Aorta (tissue), 5 donors: ENCODE measurements at places on chromosomes 1 and 21.
A peak's percentile ranks its signal among the peaks of the same experiment; 100 is the strongest.

DNA sequence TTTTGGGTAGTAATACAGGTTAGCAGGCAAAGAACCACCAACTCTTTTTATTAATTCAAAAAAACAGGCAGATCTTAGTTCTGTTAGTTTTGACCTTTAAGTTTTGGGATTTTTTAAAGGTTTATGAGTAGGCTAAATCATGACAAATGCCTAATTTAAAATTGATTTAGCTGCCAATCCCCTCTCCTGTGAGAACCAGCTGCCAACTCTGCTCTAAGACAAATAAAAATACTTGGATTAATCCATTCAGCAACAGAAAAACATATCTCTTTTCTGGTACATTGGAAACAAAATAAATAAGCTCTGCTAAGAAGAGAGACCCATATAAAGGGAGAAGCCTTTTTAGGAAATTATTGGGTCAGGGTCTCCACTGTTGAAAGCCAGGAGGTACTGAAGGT lies 160.8 kb downstream of the NTMT2 start:
- no peak for DNase-seq

GRCh38 chr1:184860535-184860934 lies 105.9 kb upstream of the EDEM3 start:
- DNase-seq: no peak

DNA sequence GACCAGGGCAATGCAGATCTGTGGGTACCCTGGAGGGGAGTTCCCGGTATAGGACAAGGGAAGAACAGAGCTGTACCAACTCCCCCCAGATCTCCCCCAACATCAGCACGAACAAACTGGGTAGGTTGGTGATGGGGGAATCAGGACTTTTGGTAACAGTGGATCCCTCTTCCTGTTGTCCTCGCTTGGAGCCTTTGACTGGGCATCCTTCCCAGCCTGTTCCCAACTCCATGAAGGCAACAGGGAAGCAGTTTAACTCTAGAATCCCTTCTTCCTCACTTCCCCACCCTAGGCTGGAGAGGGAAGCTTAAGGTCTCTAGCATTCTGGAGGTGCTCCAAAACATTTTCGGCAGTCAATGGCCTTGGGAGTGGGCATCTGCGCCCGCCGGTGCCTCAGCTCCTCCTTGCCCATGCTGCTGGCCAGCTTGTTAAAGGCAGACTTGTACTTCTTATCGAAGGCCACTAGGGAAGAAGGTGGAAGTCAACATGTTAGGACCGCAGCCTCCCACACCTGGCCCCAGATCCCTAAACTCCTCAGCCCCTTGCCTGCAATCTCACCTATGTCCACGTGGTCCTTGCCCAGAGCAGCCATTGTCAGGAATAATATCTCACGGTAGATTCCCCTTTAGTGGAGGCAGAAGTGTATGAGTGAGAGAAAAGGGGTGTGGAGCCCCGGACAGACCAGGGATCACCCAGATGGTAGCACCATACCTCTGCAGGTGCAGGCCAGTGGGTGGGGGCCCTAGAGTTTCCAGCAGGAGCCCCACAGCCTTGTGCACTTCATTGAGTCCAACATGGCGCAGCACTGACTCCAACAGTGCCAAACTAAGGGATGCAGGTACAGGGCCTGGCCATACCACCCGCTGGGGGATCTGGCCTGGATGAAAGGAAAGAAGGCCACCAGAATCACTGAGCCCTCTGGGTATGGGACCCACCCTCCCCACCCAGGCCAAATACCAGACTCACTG lies 7.5 kb upstream of the GATAD2B start:
- no peak for DNase-seq

DNA sequence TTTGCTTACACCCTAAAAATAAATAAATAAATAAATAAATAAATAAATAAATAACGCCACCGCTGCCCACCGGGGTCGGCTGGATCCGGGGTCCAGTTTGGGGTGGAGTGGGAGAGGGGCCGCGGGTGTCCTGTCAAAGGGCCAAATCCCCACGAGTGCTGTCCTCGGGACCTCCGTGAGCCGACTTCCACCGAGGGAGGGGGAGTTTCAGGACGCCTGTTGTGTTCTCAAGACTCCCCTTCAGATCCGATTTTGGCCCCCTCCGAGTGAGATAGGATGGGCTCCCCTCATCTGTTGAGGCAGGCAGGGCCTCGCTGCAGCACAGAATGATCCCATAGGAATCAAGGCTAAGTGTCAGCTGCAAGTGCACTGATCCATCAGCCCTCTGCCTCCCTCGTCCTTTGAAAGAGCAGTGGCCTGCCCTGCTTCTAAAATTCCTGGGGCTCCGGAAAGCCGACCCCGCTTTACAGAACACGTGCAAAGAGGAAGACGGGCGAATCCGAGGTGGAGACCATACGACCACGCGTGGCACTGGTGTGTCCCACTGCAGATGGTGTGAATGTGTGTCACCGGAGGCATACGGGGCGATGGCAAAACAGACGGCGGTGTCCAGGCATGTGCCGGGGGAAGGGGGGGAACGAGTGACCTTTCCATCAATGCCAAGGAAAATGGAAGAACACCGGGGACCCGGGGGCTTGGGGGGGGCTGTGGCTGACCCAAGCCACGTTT lies 3880.5 kb downstream of the SRGAP2C start:
- peak; percentile 61 for DNase-seq

DNA sequence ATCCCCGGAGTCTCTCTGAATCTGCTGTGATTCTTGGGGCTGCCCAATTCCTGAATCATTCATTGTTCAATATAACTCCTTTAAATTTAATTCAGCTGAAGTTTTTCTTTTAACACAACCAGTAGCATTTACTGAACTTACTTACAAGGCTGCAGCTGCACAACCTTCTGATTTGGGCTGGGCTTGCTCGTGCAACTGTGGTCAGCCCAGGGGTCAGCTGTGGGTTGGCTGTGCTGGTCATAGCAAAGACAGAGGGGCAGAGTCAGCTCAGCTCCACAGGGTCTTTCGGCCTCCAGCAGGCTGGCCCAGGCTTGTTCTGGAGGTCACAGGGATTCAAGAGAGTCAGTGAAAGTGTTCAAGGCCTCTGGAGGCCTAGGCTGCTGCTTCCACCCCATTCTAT lies 186.1 kb downstream of the MATN1 start:
- no peak for DNase-seq

GRCh38 chr1:248140846-248141245 lies 4.1 kb upstream of the OR2M5 start:
- no peak for DNase-seq

DNA sequence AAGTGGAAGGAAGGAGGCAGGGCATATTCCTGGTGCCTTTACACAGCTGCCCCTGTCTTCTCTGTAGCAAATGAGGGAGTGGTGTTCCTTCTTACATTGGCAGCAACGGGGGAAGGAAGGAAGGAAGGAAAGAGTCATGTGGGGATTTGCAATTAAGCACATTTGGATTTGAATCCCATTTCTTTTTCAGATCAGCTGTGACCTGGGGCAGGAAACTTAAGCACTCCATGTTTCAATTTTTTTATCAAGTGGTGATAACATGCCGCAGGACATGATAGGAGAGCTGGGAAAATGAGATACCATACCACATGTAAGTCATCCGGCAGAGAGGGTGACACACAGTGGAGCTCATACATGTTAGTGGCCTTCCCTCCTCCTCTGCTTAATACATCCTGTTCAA lies 186.8 kb downstream of the APP start:
- DNase-seq: no peak

DNA sequence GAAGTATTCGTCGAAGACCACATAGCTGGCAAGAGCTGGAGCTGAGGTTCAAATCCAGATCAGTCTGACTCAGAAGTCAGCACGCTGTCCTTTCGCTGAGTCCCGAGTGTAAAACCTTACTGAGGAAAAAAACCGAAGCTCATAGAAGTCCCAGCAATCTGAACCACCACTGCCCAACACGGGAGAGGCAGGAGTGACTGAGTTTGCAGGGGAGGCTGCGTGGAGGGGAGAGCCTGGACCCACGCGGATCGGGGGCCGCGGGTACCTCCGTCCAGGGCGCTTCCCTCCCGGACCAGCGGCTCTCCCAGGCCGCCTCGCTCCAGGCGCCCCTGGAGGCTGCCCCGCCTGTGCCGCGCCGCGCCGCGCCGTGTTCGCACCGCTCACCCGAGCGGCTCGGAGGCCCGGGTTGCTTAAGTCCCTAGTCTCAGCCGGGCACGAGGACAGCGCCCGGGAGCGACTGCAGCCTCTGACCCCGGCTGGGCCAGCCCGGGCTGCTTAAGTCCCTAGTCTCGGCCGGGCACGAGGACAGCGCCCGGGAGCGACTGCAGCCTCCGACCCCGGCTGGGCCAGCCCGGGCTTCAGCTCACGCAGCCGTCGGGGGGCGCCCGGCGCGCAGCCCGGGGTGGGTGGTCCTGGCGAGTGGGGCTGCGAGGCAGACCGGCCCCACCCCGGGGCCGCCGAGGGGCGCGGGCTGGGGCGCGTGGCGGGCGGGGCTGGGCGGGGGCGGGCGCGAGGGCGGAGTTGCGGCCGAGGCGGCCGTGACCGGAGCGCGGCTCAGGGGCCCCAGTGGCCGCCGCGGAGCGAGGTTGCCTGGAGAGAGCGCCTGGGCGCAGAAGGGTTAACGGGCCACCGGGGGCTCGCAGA lies at the start of gene ADAMTSL4:
Gene ADAMTSL4 (plus strand): TSS at position 777 of the 864 bp plus-strand sequence. CDS start 2,881 bp downstream, outside the sequence.
- peak; percentile 89 for DNase-seq

GRCh38 chr1:2099886-2100779 lies 49.9 kb downstream of the PRKCZ start:
- DNase-seq: peak; percentile 49

GRCh38 chr1:19425646-19426239 lies 59.6 kb downstream of the CAPZB start:
- no peak for DNase-seq

DNA sequence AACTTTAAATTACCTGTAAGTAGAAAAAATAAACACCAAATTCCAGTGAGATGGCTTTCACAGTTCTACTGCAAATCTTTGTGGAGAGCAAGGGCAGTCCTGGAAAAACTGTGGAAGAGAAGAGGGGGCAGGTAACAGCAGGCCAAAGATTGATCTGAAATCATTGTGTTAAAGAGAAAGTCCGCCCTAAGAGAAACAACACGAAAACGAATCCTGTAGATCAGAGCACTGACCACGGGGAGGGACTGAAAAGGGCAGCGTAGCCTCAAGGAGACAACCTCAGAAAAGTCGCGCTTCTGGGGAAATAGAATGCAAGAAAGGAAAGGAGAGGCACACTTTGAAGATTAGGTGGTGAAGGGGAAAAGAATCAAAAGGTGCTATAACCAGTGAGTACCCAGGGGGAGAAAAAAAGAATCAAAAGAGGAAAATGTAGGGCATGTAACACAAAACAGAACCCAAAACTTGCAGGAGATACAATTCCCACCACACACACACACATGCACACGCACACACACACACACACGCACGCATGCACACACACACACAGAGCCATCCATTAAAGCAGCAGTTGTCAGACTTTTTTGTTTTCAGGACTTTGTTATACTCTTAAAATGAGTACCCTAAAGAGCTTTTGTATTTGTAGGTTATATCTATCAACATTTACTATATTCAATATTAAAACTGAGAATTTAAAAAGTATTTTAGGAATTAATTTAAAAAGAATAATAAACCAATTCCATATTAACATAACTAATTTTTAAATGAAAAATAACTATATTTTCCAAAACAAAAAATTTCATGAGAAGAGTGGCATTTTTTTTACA lies 28.0 kb upstream of the KLF17 start:
- DNase-seq: no peak
